ENCODE measurements at places on chromosomes 1 and 21.

- no peak for DNase-seq
These were observed 59.6 kb downstream of the GALNT2 start for GRCh38 chr1:230126529-230127104.

DNA sequence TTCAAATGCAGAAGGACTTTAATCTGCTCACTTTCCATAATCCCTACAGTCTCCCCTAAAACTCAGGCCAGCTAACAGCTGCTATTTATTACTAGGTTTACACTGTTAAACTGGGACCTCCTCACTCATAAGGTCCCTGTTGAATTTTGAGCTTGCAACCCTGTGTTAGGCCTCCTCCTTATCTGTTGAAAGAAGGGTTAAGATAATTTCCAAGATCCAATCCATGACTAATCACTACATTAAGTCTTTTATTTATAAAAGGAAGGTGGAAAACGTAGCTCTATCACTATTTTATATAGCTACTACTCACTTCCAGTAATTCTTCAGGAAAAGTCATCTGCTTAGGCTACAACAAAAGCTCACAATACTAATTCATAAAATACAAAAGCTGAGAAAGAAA lies 79.5 kb downstream of the EVI5 start:
- no peak for DNase-seq

DNA sequence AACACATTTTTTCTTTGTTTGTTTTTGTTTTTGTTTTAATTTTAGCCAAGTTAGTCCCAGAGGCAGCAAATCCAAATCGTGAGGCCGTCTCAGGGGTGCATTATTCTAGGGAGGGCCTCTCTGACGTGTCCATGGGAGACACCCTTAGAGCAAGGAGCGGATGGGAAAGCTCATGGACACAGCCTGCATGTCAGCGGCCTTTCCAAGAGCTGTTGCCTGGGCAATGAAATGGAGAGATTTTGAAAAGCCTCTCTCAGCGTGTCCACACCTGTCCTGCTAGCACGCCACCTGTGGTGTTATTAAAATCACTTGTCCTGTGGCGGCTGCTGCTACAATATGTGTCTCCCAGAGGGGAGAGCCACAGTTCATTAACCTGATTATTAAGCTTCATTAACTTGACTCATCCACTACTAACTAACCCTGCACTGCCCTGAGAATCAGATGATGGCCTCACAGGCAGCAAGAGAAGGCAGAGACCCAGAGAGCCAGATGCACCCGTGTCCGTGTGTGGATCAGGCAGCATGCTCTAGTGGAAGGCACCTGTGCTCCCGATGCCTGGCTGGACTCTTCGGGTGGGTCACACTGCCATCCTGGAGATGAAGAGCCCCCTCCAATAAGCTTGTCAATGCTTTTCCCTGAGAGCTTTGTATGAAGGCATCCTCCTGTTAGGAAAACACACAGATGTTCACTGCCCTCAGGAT lies 133.3 kb downstream of the PGBD5 start:
- no peak for DNase-seq

DNA sequence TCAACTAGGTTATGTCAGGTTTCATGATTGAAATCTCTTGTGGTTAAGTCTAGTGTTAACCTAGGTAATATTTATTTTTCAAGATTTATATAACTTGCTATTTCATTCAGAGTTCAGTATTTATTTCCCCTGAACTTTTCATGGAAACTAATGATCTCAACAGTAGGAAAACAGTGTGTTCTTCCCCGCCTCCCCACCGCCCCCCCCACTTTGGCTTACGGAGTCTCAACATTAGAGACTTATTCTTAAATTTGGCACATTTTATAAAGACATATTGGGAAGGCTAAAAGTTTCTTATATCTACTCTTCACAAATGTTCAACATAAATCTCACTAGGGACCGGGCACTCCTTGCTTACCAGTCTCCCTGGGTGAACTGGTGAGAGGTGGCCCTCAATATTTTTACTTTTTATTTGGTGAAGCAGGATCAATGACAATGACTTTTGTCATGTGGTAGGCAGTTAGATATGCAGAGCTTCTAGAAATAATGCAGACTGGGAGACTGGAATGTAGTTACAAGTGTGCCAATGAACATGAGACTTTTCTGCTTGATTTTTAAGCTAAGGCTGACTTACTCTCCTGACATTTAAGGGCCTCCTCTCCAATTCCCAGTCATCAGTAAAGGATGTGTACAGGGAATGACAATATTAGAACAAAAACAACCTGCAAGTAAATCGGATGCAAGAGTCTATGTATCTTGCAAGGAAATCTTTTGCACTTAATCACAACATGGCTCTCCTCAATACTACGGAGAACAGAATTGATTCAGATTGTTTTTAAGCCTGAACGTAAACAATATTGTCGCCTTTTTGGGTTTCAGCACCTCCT lies 1.7 kb upstream of the MAN1A2 start:
- no peak for DNase-seq

Measured in stimulated activated CD8-positive, alpha-beta memory T cell treated with anti-CD3 and anti-CD28 coated beads, Interleukin-15, amount 100 ng/mL, for 24 hours (primary cell).